ENCODE measurements at places on chromosomes 11 and 22. TPM values are rescaled to one million over a fixed set of nuclear protein-coding genes. Genes with fewer than 3 reads are reported as not detected.

SEPTIN5 gene
- total RNA-seq = 120 TPM

DNA sequence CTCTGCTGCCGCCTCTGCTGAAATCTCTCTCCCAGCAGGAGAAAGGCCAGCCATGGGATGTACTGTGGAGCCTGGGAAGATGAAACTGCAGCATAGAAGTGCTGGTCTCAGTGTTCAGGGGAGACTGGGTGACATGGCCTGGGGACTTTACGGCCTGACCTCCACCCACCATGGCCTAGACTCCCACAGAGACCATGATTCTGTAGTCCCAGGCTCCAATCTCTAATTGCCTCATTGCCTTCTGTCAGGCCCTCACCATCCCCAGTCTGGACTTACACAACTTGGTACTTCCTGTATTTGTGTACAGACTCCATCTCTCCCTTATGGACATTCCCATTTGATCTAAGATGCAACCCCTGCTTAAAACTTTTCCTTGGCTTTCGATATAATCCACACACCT, 43.1 kb downstream of the TRAF6 start:
- DNase-seq = no peak

- DNase-seq = no peak
These were observed 1.7 kb upstream of the OR52K1 start for GRCh38 chr11:4480577-4481239.

UPK3A gene
- total RNA-seq = 0.54 TPM

DNA sequence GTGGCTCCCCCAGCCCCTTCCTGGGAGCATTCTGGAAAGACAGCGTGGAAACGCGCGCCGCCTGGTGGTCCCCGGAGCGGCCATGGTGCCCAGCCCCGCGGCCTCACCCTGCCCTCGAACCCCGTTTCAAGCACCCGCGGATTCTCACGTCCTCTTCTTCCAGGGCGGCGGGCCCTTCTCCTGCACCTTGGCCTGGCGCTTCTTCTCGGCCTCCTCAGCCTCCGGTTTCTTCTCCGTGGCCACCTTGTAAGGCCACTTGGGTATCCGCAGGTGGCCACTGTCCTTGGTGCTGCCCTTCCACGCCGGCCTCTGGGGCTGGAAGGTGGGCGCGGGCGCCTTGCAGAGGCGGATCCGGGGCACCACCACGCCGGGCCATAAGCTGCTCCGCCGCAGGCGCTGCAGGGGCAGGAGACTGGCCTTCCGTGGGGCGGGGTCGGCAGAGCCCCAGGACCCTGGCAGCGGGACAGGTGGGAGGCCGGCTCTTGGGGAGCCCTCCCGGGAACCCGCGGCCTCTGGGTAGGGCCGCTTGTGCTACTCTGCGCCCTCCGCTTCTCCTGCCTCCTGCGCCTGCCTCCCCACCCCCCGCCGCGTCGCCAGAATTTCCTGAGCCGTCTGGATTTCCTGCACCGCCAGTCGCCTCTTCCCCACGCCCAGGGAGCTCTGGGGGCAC, 83.4 kb downstream of the TRIM51G start:
- DNase-seq = peak; percentile 45

DNA sequence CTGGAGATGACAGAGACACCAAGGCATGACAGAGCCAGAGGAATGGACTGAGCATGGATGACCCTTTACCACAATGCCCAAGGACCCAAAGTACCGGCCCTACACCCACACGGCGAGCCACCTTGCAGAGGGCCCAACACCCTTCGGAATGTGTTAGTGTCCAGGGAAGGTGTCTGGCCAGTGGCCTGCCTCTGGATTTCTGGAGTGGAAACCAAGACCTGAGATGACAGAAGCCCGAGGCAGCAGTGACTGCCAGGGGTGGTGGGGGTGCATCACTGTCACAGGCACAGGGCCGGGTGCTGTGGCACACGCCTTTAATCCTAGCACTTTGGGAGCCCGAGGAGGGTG, 28.7 kb downstream of the PDGFB start:
- DNase-seq = no peak

Data from Right ventricle myocardium inferior (tissue), 1 donor.